ENCODE measurements at places on chromosomes 1 and 21.

DNA sequence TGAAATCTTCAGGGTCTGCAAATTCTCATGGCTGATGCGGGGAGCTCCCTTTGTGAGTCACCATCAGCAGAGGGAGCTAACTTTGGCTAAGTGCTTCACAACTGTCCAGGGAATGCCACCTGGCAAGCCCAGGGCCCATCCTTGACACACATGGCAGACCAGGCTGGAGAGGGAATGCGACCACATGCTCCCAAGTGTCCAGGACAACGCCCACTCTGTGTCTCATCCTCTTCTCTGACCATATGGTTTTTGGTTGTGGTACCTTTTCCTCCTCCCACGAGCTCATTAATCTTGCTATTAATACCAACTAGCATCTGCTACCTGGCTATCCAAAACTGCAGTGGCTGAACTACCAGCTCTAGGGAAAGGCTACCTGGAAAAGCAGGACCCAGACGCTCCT, 37.1 kb upstream of the CLSTN1 start:
- DNase-seq, result no peak

- DNase-seq, result no peak
These were observed 52.0 kb downstream of the HLCS start for GRCh38 chr21:36914244-36915013.

DNA sequence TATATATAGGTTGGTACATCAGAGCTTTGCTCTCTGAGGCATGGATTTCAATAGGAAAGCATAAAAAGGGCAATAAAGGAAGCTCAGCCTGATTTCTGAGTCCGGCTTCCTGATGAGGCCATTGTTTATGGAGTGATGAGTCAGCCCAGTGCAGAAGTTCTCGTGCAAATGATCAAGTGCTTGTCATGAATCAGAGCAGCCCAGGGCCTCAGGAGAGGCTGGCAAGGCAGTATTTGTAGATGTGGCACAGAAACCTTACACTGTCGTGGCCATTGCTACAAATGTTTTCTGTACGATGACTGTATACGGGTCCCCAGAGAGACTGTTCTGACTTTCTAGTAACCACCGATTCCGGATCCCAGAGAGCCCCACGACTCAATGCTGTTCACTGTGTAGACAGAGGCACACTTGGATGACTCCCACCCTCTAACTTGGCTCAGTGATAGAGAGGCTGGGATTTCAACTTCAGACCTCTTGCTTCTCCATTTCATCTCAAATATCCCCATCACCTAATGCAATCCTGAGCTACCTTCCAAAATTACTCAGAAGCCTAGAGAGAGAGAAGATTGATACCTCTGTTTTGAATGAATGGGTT, 26.8 kb downstream of the UMODL1 start:
- peak; percentile 95 for DNase-seq

GRCh38 chr1:167137793-167138510, 44.1 kb downstream of the STYXL2 start:
- no peak for DNase-seq

DNA sequence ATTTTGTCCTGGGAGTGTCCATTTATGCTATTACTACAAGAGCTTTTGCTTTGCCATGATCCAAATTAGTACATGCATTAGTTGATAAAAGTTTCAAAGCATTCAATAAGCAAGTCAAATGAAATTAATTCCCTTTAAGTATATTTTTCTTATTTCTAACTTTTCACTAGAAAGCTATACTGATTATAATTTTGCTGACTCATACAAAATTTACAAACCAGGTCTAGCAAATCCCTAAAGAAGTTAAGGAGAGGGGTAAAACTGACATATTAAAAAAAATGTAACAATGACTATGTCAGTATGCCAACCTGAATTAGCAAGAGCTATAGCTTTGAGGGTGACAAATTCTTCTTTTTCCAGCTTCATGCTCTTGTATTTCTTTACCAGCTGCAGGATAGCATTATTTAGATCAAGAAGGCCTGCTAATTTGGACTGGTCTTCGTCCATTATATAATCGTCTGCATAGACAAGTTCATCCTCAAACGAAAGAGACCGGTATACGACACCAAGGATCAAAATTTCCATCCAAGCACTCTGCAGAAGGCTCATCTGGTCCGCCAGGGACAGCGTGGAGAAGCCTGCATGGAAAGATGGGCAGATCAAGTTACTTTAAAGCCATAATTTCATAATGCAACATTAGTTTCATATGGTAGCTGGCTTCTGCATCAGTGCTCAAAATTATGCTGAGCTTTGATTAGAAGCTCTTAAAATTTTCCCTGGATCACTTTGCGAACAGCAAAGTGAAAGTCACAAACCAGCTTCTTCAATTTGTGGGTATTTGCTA, 95.8 kb upstream of the USH2A start:
- DNase-seq, result no peak

DNA sequence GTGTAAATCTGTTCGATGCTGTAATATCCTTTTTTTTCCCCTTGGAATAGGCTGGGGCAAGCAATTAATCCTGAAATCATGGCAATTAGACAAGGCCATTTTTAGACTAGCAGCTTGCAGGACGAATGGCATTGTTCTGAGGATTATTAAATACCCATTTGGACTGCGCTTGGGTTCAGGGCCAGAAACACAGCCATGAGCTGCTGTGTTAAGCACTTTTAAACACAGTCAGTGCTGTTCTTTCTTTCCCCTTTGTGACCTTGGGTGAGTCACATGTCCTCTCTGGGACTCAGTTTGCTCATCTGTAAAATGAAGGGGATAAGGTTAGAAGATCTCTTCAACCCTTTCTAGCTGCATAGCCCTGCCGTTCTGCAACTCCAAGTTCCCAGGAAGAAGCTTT, 58.6 kb upstream of the C8B start:
- no peak for DNase-seq

DNA sequence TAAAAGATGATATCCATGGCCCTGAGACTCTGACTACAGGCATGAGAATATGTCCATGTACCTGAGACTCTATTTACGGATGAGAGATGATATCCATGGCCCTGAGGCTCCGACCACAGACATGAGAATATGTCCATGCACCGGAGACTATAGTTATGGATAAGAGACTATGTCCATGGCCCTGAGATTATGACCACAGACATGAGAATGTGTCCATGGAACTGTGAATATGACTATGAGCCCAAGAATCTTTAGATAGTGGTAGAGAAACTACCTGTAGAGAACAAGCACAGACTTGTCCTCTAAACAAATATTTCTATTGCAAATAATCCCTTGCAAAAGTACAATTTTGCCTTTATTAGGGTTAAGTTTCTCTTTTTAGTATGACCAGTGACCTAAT, 263.2 kb downstream of the PCP4 start:
- DNase-seq, result no peak

- no peak for DNase-seq
These were observed 10.1 kb downstream of the VANGL2 start for GRCh38 chr1:160410406-160411005.

DNA sequence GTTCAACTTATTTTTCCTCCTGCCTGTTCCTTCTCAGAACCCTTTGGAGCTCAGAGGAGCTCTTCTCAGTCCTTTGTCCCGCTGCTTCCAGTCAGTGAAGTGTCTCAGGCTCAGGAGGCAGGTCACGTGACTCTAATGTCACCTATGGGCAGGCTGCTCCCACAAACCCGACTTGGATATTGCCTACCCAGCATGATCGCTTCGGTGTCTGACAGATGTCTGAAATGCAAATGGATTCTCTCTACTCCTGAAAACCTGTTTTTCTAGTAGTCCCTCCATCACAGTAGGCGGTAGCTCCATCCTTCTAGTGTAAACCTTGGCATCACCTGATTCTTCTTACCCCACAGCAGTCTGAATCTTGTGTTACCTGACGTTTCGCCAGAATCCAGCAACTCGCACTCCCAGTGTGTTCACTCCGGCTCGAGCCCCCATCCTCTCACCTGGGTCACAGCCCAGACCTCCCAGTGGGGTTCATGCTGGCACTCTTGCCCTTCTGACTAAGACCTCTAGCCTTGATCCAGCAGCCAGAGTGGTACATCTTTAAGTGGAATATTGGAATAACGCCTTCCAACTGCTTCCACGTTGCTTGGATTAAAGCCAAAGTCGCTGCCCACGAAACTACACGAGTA, 5.4 kb downstream of the PADI6 start:
- DNase-seq, result no peak

DNA sequence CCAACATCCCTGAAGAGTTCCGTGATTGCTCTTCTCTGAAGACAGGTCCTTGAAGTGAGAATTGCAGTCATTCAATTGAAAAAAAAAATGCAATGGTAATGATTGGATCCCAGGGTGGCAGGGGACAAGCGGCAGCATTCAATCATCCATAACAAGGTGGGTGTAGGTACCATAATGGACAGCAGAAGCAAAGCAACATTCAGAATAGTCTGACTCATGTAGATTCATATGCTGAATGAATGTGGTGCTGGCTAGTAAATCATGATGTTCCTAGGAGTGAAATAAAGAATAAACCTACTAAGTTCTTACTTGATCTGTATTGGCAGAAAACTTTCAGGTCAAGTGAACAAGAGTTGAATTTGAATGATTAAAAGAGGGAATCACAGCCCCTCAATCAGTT, 319.6 kb downstream of the GPATCH2 start:
- no peak for DNase-seq

DNA sequence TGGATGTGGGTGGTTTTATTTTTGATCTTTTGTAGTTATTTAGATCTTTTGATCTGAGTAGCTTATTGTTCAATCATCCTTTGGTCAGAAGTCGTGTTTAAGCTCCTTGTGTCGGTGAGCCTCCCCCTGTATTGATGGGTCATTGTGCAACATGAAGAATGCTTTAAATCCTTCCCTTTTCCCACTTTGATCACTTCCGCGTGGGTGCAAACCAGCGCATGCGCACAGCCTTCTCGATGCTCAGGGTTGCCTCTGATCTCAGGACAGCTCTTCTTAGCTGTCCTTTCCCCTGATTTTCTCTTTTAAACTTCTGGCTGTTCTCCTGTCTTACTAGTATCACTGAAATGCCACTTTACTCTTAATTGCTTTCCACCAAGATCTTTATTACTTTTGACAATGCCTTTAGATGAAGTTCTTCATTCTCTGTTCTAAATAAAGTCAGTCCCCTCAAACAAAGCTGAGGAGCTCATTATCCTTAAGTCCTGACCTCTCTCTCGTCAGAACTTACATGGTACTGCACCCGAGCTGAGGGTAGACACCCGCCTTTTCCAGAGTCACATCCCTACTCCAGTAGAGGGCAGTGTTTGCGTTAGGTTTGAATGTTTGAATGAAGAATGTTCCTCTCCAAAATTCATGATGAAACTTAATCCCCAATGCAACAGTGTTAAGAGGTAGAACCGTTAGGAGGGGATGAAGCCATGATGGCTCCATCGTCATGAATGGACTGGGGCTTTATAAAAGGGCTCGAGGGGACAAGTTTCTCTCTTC, 547.9 kb upstream of the TMPRSS15 start:
- peak; percentile 94 for DNase-seq

DNA sequence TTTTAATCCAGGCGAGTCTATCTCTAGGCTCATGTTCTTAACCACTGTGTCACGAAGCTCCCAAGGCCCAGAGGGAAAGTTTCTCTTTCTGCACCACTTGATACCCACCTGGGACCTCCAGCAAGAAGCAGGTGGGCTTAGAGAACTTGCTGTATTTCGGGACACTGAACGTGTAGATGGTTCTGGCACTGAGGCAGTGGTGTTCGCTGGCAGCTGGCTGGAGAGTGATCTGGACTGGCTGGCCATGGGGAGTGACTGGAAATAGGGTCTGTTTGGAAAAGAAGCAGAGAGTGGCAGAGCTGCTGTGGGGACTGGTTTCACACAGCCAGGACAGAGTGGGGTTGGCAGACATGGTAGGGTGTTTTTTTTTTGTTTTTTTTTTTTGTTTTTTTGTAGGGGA, 16.4 kb upstream of the IL22RA1 start:
- DNase-seq, result no peak

GRCh38 chr1:110298991-110299390, 40.2 kb upstream of the RBM15 start:
- no peak for DNase-seq

DNA sequence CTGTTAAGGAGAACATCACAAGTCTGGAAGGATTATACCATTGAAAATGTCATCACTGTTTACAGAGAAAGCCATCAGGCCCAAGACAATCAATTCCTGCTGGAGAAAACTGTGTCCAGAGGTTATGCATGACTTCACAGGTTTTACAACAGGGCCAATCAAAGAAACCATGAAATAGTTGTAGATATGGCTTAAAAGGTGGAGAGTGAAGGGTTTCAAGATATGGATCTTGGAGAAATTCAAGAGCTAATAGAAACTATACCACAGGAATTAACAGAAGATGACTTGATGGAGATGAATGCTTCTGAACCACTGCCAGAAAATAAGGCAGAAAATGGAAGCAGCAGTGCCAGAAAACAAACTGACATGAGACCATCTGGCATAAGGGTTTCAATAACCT, 30.2 kb downstream of the USP1 start:
- no peak for DNase-seq

- DNase-seq, result no peak
These were observed 6.8 kb downstream of the ODF2L start for GRCh38 chr1:86389307-86389706.

DNA sequence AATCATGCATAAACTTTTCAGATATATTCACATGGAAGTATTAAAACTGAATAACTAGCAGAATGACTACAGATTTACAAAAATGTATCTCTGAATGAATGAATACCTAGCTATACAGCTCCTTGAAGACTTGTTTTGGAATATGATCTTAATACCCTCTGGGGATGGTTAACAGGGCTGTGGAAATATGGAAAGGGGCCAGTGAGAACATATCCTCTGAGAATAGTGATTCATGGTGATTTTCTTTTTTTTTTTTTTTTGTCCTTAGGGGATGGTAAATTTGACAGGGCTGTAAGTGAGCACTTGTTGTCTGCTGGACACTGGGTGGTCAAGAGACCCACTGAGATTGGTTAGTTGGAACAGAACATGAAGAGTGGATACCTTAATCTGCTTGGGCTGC, 80.7 kb upstream of the HP1BP3 start:
- no peak for DNase-seq

- no peak for DNase-seq
These were observed 29.1 kb downstream of the EIF2D start for GRCh38 chr1:206582971-206583706.

DNA sequence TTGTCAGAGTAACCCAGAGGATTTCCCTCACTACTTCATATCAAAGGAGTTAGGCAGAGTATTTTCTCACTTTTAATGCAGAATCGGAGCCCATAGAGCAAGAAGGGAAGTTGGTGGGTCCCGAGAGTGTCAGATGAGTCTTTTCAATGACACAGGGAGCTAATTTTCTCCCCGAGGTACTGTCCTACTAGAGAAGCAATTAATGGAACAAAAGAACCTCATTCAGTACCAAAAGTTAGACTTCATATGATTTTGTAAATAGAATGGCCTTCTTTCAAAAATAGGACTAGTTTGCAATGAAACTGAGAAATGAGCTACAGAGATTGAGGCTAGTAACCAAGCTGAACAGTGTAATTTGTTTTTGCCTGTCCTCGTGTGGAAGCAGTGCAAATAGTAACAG, 3.9 kb downstream of the NCAM2 start:
- DNase-seq, result no peak

GRCh38 chr1:175927944-175928343, 184.5 kb upstream of the TNR start:
- no peak for DNase-seq

GRCh38 chr1:189117072-189117770, 1360.4 kb downstream of the BRINP3 start:
- no peak for DNase-seq

- no peak for DNase-seq
These were observed 67.2 kb upstream of the SCAF4 start for GRCh38 chr21:31798842-31799704.

GRCh38 chr1:19447550-19447949, 37.8 kb downstream of the CAPZB start:
- DNase-seq, result no peak

Data from SW480 (cell line).